ENCODE measurements at places on chromosomes 5 and 9. TPM values are rescaled to one million over a fixed set of nuclear protein-coding genes. Genes with fewer than 3 reads are reported as not detected.

CAMLG gene
- total RNA-seq = 61.8 TPM

PRDM9 gene
- not detected for total RNA-seq

FOXD4L3 gene
- 0.23 TPM for total RNA-seq

TOR4A gene
- total RNA-seq = 0.92 TPM

AMBP gene
- not detected for total RNA-seq

OTP gene
- total RNA-seq = 3.2 TPM

AHRR gene
- 1.6 TPM for total RNA-seq

KCNIP1 gene
- 51.2 TPM for total RNA-seq

CCNH gene
- total RNA-seq = 103 TPM

EIF4E1B gene
- 0.46 TPM for total RNA-seq

TAF11L5 gene
- not detected for total RNA-seq

DROSHA gene
- 73.8 TPM for total RNA-seq

OR13C4 gene
- not detected for total RNA-seq

NMUR2 gene
- total RNA-seq = not detected

FOXD4L5 gene
- total RNA-seq = 0.46 TPM

LCN15 gene
- not detected for total RNA-seq

MAP3K1 gene
- 33.4 TPM for total RNA-seq

GAPT gene
- total RNA-seq = 0.92 TPM

SMIM33 gene
- total RNA-seq = not detected

NUP214 gene
- total RNA-seq = 16.8 TPM

Measured in diencephalon (tissue), 1 donor.